Neural crest cell (in vitro differentiated cells): ENCODE measurements at places on chromosomes 1 and 21.

DNA sequence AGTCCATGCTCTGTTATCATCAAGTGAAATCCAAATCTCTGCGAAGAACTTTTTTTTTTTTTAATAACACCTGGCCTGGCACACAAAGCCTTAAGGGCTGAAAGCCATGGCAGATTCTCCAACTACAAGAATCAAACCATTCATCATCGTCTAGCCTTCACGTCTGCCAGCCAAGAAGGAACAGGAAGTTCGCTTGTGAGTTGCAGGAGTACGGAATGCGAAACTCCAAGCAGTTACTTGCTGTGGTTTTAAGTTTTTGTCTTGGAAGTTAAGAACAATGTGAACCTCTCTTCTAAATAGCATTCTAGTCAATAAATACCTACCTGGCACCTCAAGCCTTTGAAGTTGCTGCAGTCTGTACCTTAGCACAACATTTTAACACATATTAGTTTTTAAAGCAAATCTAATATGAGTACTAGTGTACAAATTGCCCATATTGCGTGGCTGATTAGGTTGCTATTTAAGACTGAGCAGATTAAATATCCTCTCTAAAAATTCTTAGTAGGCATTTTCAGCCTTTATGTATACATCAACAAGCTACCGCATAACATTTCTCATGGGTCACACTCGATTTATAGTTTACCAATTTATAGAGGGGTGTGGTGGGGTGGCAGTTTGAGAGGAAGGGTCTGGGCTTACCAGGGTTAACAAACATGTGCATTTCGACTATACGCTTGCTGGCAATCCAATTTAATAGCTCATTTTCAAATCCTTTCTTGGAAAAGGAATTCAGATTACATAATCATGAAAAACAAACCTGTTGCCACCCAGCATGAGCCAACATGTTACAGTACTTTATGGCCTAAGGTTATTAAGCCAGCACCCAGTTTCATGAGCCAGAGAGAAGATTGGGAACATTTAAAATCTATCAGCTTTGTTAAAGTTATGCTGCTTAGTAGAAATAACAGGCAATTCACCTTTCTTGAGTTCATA is 22.2 kb upstream of the PTPN14 start:
- DNase-seq = no peak

- no peak for DNase-seq
These were observed 151.1 kb downstream of the TLR5 start for GRCh38 chr1:222991908-222992307.

- no peak for DNase-seq
These were observed 2.5 kb downstream of the C1QC start for GRCh38 chr1:22645931-22646330.

GRCh38 chr1:41619511-41620364 is 135.3 kb upstream of the EDN2 start:
- no peak for DNase-seq

DNA sequence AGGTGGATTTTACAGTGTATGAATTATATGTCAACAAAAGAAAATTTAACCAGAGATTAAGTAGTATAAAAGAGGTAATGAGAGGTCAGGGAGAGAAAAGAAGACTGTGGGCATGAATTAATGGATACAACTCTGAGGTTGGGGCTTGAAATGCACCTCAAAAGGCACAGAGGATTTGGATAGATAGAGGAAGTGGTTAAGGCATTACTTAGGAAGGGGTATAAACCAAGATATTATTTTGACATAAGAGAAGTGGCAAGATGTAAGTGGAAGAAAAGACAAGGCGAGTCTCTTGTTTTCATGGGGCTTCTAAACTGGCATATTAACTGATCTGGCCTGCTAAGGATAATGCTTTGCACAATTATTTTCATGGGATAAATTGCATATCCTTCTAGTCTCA is 34.1 kb downstream of the RAP1A start:
- DNase-seq = no peak

GRCh38 chr21:36626791-36627190 is 72.1 kb upstream of the SIM2 start:
- DNase-seq = no peak

GRCh38 chr21:38409907-38410306 is 88.4 kb downstream of the ERG start:
- DNase-seq = no peak

GRCh38 chr21:41133874-41134522 is 34.0 kb upstream of the BACE2 start:
- no peak for DNase-seq

- no peak for DNase-seq
These were observed 73.2 kb upstream of the ADGRL4 start for GRCh38 chr1:79079770-79080169.

DNA sequence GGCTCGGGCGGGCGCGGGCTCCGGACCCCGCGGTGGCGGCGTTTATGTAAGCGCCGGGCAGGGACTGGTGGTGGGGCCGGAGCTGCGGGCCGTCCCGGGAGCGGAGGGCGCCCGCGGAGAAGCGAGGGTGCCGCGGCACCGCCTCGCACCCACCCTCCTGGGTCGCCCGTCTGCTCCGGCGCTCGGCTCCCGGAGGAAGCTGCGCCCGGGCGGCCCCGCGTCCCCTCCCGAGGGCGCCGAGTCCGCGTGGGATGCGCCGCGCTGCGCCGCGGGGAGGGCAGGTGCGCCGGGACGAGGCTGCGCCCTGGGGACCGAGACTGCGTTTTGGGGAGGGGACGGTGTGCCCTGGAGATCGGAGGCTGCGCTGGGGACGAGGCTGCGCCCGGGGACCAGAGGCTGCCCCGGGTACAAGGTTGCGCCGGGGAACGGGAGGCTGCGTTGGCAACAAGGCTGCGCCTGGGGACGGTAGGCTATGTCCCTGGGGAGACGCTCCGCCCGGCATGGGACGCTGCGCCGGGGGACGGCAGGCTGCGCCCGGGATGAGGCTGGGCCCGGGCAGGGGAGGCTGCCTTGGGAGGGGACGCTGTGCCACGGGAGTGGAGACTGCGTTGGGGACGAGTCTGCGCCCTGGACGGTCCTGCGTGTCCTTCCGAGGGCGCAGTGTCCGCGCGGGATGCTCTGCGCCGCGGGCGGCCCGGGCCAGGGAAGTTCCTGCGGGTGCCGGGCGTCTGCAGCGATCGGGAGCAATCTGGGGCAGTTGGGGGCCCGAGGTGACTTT is 627 bp downstream of the ADARB1 start:
- peak; percentile 35 for DNase-seq

DNA sequence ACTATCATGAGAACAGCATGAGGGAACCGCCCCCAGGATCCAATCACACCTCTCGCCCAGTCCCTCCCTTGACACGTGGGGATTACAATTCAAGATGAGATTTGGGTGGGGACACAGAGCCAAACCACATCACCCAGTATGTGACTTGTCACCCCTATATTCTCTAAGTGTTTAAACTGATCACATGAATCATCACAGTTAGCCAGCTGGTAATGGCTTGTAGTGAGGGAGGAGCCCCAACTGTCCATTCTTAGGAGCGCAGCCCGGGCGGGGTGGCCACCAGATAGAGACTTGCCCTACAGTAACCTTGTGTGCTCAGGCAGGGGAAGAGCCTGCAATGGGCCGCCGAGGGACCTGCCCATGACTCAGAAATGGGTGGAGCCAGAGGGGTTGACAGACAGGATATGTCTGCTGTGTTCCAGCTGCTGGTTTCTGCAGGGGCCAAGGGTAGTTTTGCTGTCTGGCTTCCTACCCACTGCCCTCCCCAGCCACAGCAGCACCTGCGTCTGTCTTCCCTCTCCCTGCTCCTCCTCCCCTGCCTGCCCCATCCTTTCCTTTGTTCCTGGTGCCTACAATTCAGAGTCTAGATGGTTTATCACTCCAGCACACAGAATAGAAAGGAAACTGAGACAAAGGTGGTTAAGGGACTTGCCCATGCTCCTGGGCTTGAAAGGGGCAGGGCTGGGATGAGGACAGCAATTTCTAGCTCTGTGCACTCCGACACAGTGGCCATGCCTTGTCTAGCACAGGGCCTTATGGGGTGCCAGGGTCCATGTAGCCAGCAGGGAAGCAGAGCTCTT is 9.2 kb downstream of the ABCG1 start:
- no peak for DNase-seq

- no peak for DNase-seq
These were observed 31.2 kb downstream of the SPRTN start for GRCh38 chr1:231369282-231369681.

DNA sequence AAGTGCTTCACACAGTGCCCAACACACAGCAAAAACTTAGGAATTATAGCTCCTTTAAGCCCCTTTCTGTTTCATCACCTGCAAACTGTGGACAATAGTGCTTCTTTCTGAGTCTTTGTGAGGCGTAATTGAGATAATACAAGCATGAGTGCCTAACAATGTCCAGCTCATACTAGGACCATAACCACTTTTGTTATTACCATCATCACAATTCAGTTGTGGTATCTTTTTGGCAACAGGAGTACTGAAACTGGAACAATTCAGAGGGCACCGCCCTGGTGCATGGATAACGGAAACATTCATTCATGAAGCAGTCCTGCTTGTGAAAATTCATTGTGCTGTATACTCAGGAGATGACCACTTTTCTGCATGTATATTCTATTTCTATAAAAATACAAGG is 18.2 kb downstream of the DNAJC11 start:
- no peak for DNase-seq

- no peak for DNase-seq
These were observed 2.1 kb downstream of the SCAF4 start for GRCh38 chr21:31729622-31730343.

DNA sequence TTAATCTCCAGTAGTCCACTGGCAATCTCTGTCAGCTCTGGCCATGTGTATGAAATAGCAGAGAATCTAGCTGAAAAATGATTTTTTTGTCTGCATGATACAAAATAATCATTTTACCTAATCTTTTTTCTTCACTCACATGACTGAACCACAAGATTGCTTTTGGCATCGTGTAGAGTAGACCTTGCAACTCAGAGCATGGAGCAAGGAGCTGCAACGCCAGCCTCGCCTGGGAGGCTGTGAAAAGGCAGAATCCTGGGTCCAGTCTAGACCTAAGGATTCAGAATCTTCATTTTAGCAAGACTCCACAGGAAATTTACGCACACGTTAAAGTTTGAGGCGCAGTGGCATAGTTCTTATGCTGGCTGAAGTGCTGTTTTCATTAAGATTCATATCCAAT is 40.2 kb downstream of the TOMM20 start:
- DNase-seq = no peak

- DNase-seq = peak; percentile 73
These were observed 296 bp upstream of the RNPEP start for GRCh38 chr1:201982082-201982622.

- DNase-seq = no peak
These were observed 4.6 kb downstream of the CRYBG2 start for GRCh38 chr1:26349188-26349876.

DNA sequence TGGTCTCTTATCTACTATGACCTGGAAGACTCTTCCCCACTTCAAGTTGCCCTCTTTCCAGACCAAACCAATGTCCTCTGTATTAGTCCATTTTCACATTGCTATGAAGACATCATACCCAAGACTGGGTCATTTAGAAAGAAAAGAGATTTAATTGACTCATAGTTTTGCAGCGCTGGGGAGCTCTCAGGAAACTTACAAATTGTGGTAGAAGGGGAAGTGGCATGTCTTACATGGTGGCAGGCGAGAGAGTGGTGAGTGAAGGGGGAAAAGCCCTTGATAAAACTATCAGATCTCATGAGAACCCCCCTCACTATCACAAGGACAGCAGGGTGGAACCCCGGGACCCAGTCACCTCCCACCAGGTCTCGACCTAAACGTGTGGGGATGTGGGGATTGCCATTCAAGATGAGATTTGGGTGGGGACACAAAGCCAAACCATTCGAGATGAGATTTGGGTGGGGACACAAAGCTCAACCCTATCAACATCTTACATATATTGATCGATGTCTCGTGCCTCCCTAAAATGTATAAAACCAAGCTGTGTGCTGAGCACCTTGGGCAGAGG is 14.2 kb upstream of the AGPAT3 start:
- no peak for DNase-seq

DNA sequence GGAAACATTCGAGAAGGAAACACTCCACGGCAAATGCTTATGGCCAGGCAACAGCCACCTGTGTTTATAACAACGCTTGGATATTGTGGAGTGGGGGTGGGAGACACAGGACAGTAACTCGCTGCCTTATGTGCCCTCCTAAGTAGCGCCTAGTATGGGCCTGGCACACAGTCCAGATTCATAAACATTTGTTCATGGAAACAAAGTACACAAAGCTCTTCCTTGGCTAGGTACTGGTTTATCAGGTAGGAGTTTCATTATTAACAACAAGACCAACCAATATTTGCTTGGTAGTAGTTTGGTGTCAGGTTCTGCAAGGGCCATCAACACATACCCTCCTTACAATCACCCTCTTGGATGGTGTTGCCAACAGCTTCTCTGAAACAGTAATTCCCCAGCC is 23.4 kb downstream of the TMCO4 start:
- DNase-seq = no peak

DNA sequence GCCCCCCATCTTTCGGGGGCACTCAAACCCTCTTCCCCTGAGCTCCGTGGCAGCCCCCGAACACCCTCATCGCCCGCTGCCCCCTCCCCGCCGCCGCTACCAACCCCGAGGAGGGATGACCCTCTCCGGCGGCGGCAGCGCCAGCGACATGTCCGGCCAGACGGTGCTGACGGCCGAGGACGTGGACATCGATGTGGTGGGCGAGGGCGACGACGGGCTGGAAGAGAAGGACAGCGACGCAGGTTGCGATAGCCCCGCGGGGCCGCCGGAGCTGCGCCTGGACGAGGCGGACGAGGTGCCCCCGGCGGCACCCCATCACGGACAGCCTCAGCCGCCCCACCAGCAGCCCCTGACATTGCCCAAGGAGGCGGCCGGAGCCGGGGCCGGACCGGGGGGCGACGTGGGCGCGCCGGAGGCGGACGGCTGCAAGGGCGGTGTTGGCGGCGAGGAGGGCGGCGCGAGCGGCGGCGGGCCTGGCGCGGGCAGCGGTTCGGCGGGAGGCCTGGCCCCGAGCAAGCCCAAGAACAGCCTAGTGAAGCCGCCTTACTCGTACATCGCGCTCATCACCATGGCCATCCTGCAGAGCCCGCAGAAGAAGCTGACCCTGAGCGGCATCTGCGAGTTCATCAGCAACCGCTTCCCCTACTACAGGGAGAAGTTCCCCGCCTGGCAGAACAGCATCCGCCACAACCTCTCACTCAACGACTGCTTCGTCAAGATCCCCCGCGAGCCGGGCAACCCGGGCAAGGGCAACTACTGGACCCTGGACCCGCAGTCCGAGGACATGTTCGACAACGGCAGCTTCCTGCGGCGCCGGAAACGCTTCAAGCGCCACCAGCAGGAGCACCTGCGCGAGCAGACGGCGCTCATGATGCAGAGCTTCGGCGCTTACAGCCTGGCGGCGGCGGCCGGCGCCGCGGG is 837 bp downstream of the FOXD3 start:
- DNase-seq = peak; percentile 46

DNA sequence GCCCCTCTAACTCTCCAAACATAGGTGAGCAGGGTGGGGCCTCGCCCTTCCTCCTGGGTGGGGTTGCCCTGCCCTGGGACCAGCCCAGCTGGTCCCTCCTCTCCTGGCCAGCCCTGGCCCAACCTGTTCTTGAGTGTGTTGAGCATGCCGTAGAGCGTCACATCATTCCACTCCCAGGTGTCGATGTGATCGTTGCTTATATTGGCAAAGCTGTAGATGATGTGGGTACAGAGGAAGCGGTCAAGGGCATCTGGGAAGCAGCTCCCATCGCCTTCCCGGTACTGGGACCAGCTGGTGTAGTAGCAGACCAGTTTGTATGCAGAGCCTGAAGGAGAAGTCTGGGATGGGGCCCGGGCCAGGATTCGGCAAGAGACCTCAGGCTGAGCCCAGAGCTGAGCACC is 1.4 kb downstream of the CHI3L1 start:
- DNase-seq = no peak

GRCh38 chr1:198316546-198317100 is 159.8 kb downstream of the NEK7 start:
- DNase-seq = no peak

GRCh38 chr21:38567335-38567969 is 69.2 kb upstream of the ERG start:
- DNase-seq = no peak

- no peak for DNase-seq
These were observed 6.0 kb upstream of the TGFBR3 start for GRCh38 chr1:91891969-91892368.
